ENCODE measurements at places on chromosomes 6 and 20.

GRCh38 chr6:73372516-73372915, 2.8 kb upstream of the OOEP start:
- no peak for DNase-seq

GRCh38 chr20:14210146-14210545, 127.3 kb downstream of the FLRT3 start:
- no peak for DNase-seq

- no peak for DNase-seq
Measured at GRCh38 chr6:142885182-142885867, 59.7 kb downstream of the HIVEP2 start.

DNA sequence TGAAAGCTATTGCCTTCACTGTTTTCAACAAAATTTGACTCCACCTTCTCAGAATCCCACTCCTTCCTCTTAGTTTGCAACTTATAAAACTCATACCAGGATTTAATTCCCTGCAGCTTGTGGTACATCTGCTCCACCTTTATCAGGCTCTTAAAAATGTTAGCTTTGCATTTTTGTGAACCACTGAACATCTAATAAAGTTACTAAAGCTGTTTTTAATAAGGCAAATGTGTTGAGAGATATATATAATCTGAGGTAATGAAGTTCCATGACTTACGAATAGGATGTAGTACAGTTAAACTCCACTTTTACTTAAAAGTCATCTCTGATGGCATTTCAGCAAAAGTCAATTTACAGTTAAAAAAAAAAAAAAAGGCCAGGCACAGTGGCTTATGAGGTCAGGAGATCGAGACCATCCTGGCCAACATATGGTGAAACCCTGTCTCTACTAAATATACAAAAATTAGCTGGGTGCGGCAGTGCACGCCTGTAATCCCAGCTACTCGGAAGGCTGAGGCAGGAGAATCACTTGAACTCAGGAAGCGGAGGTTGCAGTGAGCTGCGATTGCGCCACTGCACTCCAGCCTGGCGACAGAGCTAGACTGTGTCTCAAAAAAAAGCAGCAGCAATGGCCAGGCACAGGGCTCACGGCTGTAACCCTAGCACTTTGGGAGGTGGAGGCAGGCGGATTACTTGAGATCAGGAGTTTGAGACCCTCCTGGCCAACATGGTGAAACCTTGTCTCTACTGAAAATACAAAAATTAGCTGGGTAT, 106.2 kb downstream of the KIF13A start:
- no peak for DNase-seq

- DNase-seq = no peak
Measured at GRCh38 chr20:43975096-43975768, 60.6 kb downstream of the TOX2 start.

DNA sequence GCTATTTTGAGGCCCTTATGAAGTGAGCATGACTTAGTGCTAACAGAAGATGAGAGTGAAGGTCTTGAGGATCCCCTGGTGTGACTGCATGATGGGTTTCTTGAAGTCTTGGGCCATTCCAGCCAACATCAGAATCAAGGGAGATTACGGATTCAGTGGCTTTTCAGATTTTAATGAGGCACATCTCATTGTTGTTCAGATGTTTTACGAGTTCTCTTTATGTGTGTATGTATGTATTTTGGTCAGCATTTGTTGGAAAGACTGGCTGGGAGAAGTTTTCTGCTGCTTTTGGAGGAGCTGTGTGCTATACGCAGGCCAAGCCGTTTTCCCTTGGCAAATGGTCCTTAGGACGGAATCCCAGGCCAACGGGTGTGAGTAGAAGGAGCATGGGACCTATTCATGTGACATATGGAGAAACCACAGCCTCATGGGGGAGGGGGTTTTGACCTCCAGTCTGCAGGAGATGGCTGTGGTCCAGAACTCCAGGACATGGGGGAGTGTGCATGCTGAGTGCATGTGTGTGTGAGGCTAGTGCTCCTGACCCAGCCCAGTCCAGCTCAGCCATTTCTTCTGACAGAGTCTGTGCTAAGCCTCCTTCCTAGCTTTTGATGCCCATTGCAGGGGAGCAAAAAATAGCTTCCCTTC, 35.3 kb downstream of the CHMP4B start:
- DNase-seq = no peak

GRCh38 chr20:50607850-50608749, 83.2 kb downstream of the RIPOR3 start:
- DNase-seq = no peak

- no peak for DNase-seq
Measured at GRCh38 chr20:8661229-8661952, 407.5 kb upstream of the PLCB4 start.

- DNase-seq = no peak
Measured at GRCh38 chr6:85472744-85473143, 22.9 kb downstream of the NT5E start.
